ENCODE measurements at places on chromosomes 2 and 18. TPM values are rescaled to one million over a fixed set of nuclear protein-coding genes. Genes with fewer than 3 reads are reported as not detected.
A peak's percentile ranks its signal among the peaks of the same experiment; 100 is the strongest.

The CIDEA gene
- not detected for total RNA-seq

GRCh38 chr2:161045726-161046125, 114.5 kb upstream of the TANK start:
- DNase-seq: no peak
- no peaks in the 10 kb centered on the region for H3K36me3 ChIP-seq
- peaks cover 26% of the 10 kb centered on the region for H3K4me1 ChIP-seq
- no peaks in the 10 kb centered on the region for H3K27me3 ChIP-seq
- H3K27ac ChIP-seq: no peak overlapping the region

GRCh38 chr18:34342960-34343359, 118.2 kb upstream of the NOL4 start:
- H3K27me3 ChIP-seq: no peaks in the 10 kb centered on the region
- H3K4me1 ChIP-seq: no peaks in the 10 kb centered on the region

- peaks cover under 1% of the 10 kb centered on the region for H3K36me3 ChIP-seq
- peaks cover 49% of the 10 kb centered on the region for H3K4me1 ChIP-seq
- H3K4me3 ChIP-seq: peak overlapping the region; percentile 43
- DNase-seq: no peak
Measured at GRCh38 chr18:13382366-13382953, 163.9 kb downstream of the LDLRAD4 start.

The SPEG gene
- 239 TPM for total RNA-seq

DNA sequence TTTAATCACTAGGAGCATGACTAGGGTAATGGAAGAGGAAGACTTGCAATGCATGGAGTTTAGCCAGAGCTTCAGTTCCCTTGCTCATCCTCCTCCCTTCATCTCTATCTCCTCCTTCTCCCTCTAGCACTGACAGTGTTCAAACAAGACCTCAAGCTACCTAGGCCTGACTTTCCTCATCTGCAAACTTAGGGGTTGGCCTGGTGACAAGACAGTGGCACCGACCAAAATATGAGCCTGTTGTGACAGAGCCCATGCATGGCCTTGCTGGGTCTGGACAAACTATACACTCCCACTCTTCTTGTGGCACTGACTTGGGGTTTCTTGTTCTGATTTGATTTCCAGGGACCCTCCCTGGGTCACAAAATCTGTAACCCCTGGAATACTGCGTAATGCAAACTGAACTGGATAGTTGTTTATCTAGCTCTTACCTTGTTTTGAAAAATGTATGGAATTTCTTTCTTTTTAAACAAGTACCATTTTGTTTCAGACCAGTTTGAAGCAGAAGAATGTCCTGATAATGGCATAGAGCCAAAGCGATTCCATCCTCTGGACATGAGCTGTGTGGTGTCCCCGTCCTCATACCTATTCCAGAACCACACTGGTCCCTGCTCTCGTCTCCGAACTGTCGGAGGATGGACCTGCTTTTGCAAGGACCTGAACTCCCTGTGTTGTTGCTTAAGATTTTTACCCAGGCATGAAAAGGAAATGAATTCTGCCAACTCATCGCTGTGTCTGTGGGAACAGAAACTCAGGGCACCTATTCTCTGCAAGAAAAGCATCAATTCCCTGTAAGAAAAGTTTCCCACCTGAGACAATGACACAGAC, 33.4 kb upstream of the PPP4R1 start:
- no peak overlapping the region for H3K27ac ChIP-seq
- H3K36me3 ChIP-seq: no peaks in the 10 kb centered on the region
- DNase-seq: no peak
- no peak overlapping the region for H3K4me3 ChIP-seq

The TOGARAM2 gene
- total RNA-seq: 28.6 TPM

DNA sequence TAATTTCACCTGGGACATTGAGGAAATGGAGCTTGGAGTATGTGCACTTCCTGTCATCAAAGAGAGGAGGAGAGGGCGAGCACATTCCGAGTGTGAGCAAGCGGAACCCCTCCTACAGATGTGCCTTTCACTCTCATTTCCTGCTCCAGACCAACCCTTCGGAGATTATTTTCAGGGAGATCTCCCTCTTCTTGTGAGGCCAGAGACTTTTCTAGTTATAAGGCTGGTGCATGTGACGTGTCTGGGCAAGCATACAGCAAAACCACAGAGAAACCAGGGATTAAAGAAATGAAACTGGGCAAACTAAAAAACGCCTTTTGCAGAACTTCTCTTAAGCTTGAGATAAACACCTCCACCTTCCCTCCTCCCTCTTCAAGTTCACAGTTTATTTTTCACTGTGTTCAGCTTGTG, 409.2 kb upstream of the TCF4 start:
- H3K4me3 ChIP-seq: no peak overlapping the region
- H3K27ac ChIP-seq: no peak overlapping the region
- H3K4me1 ChIP-seq: no peaks in the 10 kb centered on the region
- H3K27me3 ChIP-seq: no peaks in the 10 kb centered on the region

GRCh38 chr2:121570036-121570666, 39.5 kb downstream of the RNU4ATAC start:
- no peak for DNase-seq
- peak overlapping the region; percentile 84 for H3K27ac ChIP-seq
- no peak overlapping the region for H3K4me3 ChIP-seq

- no peak for DNase-seq
- H3K27me3 ChIP-seq: no peaks in the 10 kb centered on the region
- H3K36me3 ChIP-seq: peaks cover 28% of the 10 kb centered on the region
Measured at GRCh38 chr2:74881176-74881575, 47.2 kb downstream of the HK2 start.

DNA sequence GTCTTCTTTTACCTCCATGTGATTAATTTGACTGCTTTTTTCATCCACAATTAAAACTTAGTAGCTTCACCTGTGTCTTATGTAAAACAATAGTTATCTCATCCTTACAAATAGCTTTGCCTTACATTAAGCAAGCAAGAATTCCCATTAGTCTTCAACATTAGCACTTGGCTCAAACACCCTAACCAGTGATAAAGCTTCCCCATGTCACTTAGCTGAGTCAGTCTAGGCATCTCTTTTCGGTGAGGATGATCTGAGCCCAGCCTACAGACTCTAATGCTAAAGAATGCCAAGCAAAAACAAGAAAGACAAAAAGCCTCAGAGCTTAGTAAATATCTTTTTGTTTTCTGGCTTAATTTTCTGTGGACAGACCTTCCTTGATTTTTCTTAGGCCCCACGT, 26.1 kb downstream of the GAD1 start:
- H3K4me1 ChIP-seq: no peaks in the 10 kb centered on the region
- H3K36me3 ChIP-seq: no peaks in the 10 kb centered on the region
- DNase-seq: no peak
- H3K4me3 ChIP-seq: no peak overlapping the region

The TMEFF2 gene
- 0.47 TPM for total RNA-seq

GRCh38 chr2:221100467-221101089, 471.5 kb downstream of the EPHA4 start:
- peaks cover 7% of the 10 kb centered on the region for H3K4me1 ChIP-seq
- no peak overlapping the region for H3K27ac ChIP-seq
- DNase-seq: no peak

DNA sequence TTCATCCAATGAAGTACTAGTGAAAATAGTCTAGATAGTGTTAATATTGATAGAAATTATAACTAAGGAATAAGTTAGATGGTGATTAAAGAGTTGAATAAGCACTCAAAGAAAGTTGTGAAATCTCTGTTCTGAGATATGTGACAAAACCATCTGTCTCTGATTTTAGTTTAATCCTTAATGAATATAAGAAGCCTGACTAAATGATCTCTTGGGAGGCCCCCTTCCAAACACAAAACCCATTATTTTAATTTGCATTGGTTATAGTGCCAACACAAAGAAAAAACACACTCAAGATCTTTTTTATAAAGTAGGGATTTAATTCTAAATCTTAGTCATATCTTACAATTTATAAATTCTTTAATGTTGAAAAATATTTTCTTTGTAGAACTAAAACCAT, 34.0 kb downstream of the SCN2A start:
- H3K27ac ChIP-seq: no peak overlapping the region
- no peak for DNase-seq
- H3K27me3 ChIP-seq: no peaks in the 10 kb centered on the region

The GALNT3 gene
- not detected for total RNA-seq

DNA sequence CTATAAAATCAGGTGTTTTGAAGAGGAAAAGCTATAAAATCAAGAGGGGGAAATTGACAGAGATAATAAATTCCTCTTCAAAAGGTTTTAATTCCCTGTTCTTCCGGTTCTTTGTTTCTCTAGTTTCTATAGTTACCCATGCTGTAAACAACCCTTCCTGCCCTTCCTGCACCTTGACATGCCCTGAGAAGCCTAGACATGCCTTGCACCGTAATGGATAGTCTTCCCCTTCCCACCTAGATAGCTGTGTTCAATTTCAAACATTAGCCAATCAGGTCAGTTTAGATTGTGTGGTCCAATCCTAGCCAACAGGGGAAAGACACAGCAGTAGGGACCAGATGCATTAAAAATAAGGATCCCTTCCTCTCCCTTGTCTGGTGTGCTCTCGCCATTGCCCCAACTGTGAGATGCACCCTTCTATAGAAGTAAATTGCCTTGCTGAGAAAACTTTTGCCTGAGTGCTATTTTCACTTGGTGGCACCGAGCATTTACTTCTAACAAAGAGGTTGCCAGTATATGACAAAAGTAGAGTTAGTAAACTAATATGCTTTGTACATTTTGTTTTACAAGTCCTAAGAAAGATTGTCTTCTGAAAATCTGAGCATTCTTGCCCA, 27.1 kb downstream of the SULT1C4 start:
- no peaks in the 10 kb centered on the region for H3K36me3 ChIP-seq
- no peaks in the 10 kb centered on the region for H3K27me3 ChIP-seq
- no peaks in the 10 kb centered on the region for H3K4me1 ChIP-seq
- no peak overlapping the region for H3K4me3 ChIP-seq
- no peak overlapping the region for H3K27ac ChIP-seq

DNA sequence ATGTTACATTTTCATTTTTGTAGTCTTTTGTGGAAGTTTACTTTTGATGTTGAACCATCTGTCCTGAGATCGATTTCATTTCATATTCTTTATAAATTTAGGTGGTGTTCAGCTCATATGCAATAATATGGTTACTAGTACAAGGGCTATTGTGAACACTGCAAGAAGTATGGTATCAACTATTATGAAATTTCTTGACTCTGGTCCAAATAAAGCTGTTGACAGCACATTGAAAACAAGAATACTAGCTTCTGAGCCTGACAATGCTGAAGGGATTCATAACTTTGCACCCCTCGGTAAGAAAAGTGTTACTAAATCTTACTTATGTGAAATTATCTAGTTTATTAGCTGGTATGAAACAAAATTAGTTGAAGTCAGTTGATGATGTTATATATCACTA, 124.9 kb upstream of the TTC27 start:
- H3K36me3 ChIP-seq: no peaks in the 10 kb centered on the region
- H3K4me1 ChIP-seq: no peaks in the 10 kb centered on the region
- no peak overlapping the region for H3K4me3 ChIP-seq
- no peak overlapping the region for H3K27ac ChIP-seq

GRCh38 chr2:61962095-61962984, 56.9 kb downstream of the COMMD1 start:
- no peak for DNase-seq
- no peak overlapping the region for H3K27ac ChIP-seq
- no peaks in the 10 kb centered on the region for H3K27me3 ChIP-seq
- no peaks in the 10 kb centered on the region for H3K36me3 ChIP-seq
- H3K4me1 ChIP-seq: peaks cover 11% of the 10 kb centered on the region

The IL36RN gene
- total RNA-seq: not detected

DNA sequence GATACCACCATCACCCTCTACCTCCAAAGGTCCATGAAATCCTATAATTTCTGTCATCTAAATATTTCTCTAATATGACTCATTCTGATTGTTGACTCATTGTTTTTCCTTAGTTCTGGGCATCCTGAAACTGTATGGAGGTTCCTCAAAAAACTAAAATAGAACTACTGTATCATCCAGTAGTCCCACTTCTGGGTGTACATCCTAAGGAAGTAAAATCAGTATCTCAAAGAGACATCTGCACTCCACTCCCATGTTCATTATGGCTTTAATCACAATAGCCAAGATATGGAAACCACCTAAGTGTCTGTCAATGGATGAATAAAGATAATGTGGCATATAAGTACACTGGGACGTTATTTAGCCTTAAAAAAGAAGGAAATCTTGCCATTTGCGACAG, 125.8 kb upstream of the MYO3B start:
- H3K27ac ChIP-seq: no peak overlapping the region
- peaks cover 71% of the 10 kb centered on the region for H3K36me3 ChIP-seq
- H3K27me3 ChIP-seq: no peaks in the 10 kb centered on the region
- no peak overlapping the region for H3K4me3 ChIP-seq
- no peak for DNase-seq
- no peaks in the 10 kb centered on the region for H3K4me1 ChIP-seq

- H3K27me3 ChIP-seq: no peaks in the 10 kb centered on the region
- no peaks in the 10 kb centered on the region for H3K36me3 ChIP-seq
- no peaks in the 10 kb centered on the region for H3K4me1 ChIP-seq
- no peak overlapping the region for H3K4me3 ChIP-seq
- no peak overlapping the region for H3K27ac ChIP-seq
Measured at GRCh38 chr18:68916734-68917133, 118.9 kb downstream of the CCDC102B start.

DNA sequence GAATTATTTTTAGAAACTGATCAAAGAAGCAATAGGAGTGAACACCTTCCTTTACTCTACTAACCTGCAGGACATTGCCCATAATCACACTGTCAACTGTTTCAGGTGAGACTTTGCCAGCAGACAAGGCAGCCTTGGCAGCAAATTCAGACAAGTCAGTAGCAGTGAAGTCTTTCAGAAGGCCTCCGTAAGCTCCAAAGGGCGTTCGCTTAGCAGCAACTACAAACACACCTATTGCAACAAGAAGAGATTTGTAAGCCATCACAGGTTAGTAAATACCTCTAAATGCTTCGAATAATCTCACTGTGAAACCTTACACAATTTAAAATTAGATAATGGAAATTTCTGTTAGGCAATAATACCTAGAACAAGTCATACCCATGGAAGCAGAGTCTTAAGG, 10.7 kb downstream of the ACAA2 start:
- H3K27me3 ChIP-seq: no peaks in the 10 kb centered on the region
- no peaks in the 10 kb centered on the region for H3K4me1 ChIP-seq
- H3K36me3 ChIP-seq: no peaks in the 10 kb centered on the region
- no peak overlapping the region for H3K4me3 ChIP-seq

Measured in psoas muscle (tissue), 8 donors.